ENCODE measurements at places on chromosomes 13 and 19. TPM values are rescaled to one million over a fixed set of nuclear protein-coding genes. Genes with fewer than 3 reads are reported as not detected.

Gene ZNF763
- total RNA-seq = 2.3 TPM

DNA sequence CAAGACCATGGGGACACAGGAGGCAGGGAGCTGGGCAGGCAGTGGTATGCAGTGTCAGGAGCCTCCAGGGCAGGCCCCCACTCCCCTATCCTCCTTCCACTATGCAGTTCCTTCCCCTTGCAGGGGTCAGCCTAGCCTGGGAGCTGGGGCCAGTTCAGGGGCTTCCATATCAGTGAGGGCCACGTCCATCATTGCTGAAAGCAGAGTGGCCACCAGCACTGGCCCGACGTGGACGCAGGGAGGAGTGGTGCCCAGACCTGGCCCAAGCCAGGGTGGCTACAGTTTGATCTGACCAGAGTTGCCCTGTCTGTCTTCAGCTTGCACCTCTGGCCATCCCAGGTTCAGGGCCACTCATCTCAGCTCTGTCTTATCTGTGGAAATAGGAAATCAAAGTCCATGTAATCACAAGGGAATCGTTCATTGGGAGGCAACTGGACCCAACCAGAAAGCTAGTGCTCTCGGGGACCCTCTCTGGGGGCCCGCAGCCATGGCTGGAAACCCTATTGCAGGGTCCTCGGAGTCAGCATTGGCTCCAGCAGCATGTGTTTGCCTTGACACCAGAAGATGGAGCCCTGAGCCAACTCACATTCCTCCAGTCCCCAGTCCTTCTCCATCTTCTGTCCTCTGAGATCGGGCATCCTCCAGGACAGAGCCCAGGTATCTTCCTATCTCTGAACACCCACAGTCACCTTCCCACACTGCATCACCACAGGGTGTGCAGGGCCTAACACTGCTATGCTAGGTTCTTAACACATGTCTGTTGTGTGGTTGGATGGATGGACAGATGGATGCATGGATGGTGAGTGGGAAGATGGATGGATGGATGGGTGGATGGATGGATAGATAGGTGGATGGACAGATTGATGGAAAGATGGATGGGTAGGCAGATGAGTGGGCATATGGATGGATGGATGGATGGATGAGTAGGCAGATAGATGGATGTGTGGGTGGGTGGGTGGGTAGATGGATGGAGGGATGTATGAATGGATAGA lies 75.7 kb upstream of the KCTD15 start:
- no peak for DNase-seq

DNA sequence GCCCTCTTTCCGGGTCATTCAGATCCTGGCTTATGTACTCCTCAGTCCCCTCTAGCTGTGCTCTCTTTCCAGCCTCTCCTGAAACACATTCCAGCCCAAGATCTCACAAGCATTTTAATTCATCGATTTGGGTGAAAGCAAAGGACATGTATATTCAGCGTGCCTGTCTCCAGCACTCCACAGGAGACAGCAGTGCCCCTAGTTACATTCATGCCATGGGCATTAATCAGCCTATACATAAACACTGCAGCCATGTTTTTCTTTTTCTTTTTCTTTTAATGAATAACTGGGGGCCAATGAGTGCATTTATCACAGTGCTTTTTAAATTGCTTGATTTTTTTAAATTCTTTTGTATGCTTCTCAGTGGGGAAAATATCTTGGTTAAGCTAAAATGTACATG lies 199.1 kb downstream of the DCT start:
- no peak for DNase-seq

Gene URAD
- total RNA-seq = not detected

Gene PNMA8B
- total RNA-seq = 0.87 TPM

DNA sequence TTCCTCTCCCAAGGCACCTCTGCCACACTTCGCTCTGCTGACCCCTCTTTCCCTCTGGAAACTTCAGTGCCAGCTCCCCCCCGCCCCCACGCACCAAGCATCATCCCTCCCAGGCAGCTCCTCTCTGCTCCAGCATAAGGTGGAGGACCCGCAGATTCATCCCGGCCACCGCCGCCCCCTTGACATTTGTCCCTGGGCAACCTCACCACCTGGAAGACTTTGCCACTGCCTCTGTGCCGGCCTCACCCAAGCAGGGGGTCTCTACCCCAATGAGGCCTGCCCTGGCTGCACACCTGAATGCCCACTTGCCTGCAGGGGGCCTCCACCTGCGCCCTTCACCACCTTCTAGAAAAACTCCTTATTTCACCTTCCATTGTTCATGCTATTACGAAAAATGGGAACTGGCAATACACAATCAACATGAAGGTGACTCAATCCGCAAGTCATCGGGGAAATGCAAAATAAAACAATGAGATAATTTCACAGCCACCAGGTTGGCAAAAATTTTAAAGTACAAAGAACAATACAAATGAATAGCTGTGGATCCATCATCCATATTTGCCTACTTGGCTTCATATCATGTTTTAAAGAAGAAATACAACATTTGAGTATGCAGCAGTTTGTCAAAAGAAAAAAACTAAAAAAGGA lies 21.9 kb downstream of the CCNE1 start:
- no peak for DNase-seq

GRCh38 chr13:50055454-50055853 lies 40.2 kb downstream of the KCNRG start:
- no peak for DNase-seq

Gene TNFSF13B
- total RNA-seq = 0.31 TPM

Gene KBTBD7
- 5.3 TPM for total RNA-seq

- no peak for DNase-seq
These were observed 1391.4 kb downstream of the EFNB2 start for GRCh38 chr13:105144020-105144419.

- DNase-seq = no peak
These were observed 20.3 kb downstream of the LYL1 start for GRCh38 chr19:13082192-13083007.

Gene GFY
- total RNA-seq = not detected

DNA sequence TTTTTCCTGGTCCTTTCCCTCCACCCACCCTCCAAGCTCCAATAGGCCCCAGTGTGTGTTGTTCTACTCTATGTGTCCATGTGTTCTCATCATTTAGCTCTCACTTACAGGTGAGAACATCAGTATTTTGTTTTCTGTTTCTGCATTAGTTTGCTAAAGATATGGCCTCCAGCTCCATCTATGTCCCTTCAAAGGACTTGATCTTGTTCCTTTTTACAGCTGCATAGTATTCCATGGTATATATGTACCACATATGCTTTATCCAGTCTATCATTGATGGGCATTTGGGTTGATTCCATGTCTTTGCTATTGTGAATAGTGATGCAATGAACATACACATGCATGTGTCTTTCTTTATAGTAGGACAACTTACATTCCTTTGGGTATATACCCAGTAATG lies 47.1 kb upstream of the ZNF30 start:
- no peak for DNase-seq

DNA sequence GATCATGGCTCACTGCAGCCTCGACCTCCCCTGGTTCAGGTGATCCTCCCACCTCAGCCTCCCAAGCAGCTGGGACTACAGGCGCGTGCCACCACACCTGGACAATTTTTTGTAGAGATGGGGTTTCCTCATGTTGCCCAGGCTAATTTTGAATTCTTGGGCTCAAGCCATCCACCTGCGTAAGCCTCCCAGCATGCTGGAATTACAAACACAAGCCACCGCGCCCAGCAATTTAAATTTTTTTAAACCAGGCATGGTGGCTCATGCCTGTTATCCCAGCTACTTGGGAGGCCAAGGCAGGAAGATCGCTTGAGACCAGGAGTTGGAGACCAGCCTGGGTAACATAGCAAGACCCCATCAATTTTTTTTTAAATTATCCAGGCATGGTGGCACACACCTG lies 59.9 kb upstream of the USE1 start:
- DNase-seq = no peak

Gene SULT2A1
- total RNA-seq = not detected

Gene KEAP1
- total RNA-seq = 84.9 TPM

Gene HS6ST3
- total RNA-seq = 0.59 TPM

DNA sequence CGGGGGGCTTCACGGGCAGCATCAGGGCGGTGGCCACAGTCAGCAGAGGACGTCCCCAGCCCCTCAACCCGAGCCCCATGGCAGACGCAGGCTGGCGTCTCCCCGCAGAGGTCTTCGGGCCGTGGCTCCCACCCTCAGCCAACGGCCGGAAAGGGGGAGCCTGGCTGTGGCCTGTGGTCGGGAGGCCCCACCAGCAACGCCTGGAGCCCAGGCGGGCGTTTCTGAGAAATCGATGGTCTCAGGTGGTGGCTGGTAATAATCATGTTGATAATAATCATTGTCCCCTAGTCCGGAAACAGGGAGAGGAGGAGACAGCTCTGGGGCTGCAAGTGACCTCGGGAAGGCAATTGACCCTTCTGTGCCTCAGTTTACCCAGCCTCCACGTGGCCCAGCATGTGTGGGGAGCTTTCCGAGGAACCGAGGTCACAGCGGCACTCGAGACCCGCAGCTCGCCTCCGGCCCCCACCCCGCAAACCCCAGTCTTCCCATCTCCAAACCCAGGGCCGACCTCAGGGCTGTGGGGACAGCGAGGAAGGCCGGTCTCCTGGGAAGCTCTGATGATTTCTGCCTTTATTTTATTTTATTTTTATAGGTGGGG lies at the start of gene PRSS57:
TSS of gene PRSS57 (minus strand) at position 101 of the 598 bp plus-strand sequence. CDS start at position 79, 22 bp downstream.
- no peak for DNase-seq

- no peak for DNase-seq
These were observed 11.0 kb upstream of the SERPINE3 start for GRCh38 chr13:51328488-51328887.

- DNase-seq = no peak
These were observed 106.6 kb downstream of the RGCC start for GRCh38 chr13:41563984-41564365.

Gene LILRB3
- 7.8 TPM for total RNA-seq

DNA sequence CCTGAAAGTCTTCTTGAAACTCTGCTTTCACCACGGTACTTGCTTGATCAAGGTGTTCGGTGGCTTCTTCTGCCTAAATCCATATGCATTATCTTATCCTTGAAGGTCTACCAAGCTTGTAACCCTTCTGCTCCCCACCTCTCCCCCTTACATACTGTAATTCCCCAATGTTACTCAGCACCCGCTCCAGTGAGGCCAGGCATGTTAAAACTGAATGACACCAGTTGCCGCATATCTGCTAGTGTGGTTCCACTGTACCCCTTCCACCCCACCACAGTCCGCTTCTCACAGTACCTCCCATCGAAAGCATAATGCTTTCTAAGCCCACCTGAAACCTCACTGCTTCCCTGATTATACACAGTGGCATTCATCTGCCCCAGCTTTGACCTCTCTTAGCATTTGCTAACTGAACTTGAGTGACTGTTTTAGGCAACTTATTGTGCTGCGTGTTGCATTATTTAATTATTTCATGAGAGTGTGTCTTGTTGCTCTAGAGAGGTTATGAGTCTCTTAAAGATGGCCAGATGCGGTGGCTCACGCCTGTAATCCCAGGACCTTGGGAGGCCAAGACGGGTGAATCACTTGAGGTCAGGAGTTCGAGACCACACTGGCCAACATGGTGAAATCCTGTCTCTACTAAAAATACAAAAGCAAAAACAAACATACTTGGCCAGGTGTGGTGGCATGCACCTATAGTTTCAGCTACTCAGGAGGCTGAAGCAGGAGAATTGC lies 87.6 kb upstream of the MBNL2 start:
- DNase-seq = no peak

Gene MIR17HG
- total RNA-seq = 0.95 TPM

- no peak for DNase-seq
These were observed 2483.3 kb downstream of the PCDH9 start for GRCh38 chr13:64746845-64747244.

DNA sequence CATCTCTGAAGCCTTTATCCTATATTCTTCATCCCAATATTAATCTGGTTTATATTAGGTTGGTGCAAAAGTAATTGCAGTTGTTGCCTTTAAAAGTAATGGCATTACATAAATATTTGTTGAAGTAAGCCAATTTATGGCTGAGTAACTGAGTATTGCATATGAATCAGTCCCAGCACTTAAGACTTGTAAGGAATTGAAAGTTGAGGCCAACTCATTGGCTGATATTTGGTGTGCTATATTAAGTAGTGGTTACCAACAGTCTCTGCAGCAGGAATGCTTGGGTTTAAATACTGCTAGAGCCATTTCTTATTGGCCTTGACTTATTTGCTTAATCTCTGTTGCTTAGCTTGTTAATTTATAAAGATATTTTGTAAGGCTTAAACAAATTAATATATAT lies 460.7 kb downstream of the GPC6 start:
- no peak for DNase-seq

Measured in esophagus squamous epithelium (tissue), 5 donors.